ENCODE measurements at places on chromosomes 1 and 21.
A peak's percentile ranks its signal among the peaks of the same experiment; 100 is the strongest.

- no peak for DNase-seq
These were observed 83.2 kb downstream of the PLPP3 start for GRCh38 chr1:56496158-56496557.

DNA sequence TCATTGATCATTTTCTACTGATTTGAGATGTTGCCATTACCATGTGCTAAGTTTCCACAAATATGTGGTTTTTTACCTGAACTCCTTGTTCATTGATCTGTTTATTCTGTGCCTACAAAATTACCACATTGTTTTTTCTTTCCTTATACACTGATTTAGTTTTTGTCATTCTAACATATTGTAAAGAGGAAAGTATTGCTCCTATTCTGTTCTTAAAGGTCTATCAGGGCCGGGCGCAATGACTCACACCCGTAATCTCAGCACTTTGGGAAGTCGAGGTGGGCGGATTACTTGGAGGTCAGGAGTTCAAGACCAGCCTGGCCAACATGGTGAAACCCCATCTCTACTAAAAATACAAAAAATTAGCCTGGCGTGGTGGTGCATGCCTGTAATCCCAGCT, 75.1 kb downstream of the CAMTA1 start:
- no peak for DNase-seq

- DNase-seq: no peak
These were observed 341.0 kb upstream of the VAMP3 start for GRCh38 chr1:7430047-7430608.

DNA sequence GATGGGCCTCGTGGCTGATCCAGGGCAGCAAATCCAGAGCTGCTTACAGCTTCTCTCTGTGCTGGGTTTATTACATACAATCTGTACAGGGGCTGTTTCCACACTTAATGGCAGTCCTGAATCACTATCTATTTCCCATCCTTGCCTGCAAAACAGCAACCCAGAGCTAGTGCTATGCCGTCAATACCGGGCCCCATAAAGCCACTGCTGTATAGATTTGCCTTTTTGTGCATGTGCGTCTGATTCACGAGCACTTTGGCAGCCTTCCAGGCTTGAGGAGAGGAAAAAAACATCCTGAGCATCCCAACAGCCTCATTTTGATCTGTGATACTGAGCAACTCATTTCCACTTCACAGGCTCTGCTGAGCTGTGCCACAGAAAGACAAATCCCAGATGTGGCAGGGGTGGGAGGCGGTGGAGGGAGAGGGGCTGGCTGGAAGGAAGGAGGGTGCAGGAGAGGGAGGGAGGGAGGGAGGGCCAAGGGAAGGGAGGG, 65.2 kb upstream of the TARBP1 start:
- DNase-seq: no peak

DNA sequence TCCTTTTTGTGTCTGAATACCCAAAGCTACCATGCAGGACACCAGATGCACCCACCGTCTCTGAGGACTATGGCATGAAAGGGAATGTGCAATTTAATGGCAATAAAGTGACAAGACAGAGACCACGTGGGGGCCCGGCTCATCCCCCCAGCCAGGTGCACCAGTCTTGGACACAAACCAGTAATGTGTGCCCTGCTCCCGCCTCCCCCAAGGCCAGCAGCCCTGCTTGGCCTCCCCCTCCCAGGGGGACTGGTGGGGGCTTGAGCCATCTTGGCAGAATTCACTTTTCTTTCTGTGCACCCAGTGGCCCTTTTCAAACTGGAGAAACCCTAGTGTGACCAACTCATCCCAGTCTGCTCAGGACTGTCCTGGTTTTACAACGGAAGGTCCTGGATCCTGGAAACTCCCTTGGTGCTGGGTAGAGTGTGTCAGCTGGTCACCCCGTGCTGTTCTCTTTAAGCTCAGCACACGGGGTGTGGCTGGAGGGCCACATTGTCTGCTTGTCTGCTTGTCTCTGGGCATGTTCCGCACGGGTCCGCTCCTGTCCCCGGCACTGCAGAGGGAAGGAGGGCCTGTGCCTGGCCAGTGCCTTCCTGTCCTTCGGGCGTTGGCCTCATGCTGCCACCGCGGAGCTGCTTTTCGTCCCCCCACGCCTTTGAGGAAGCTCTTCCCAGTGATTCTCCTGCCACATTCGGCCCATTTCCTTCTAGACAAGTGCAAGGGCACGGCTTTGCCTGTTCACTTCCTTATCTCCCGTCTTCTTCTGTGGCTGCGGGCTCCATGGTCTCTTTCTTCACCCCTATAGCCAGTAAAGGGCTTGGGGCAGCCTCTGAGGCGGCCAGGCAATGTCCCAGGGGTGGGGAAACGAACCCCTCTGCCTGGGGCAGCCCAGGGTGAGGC, 45.8 kb upstream of the TTC34 start:
- DNase-seq: no peak

DNA sequence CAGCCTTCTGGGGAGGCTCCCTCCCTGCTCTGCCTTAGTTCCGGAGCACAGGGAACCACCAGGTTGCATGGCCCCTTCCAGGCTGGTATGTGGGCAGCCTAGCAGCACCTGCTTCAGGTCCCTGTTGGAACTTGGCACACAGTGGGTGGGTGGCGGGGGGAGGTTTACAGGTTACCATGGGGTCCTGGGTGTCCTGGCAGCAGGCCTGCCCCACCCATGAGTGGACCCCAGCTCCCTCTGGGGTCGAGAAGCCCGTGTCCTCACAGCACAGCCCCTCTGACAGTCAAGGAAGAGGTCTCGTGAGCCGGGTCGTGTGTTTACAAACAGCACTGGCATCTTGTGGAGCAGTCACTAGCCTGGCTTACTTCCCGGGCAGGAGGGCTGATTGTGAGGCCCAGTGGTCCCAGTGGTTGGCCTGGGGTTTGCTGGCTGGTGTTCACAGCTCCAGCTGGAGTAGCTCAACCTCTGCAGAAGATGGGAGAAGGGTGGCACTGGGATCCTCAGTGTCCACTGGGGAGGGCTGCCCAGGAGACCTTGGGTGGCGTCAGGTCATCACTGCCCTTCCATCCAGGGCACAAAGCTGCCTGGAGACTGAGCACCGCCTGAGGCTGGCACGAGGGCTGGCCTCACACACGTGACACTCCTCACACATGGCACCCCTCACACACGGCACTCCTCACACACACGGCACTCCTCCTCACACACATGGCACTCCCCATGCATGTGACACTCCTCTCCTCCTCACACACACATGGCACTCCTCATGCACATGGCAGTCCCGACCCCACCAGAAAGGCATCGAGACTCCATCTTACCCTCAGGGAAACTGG, 100.9 kb downstream of the RIPK4 start:
- no peak for DNase-seq

DNA sequence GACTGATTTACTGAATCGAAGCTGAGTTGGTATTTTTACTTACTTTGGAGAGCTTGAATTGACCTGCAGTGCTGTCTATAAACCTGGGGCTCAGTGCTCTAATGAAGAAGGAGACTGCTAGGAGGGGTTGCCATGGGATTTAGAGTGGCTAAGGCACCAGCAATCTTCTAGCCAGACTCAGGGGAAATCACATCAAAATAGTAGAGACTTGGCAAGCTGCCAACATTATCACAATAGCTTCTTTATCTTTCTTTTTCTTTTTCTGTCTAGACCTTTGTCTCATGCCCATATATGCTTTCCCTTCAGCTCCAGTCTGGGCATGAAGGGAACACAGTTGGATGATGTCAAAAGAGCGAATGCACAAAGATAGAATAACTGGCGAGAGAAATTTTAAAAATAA, 301.1 kb upstream of the DPYD start:
- no peak for DNase-seq

GRCh38 chr1:108842525-108843181, 14.2 kb downstream of the AKNAD1 start:
- no peak for DNase-seq

DNA sequence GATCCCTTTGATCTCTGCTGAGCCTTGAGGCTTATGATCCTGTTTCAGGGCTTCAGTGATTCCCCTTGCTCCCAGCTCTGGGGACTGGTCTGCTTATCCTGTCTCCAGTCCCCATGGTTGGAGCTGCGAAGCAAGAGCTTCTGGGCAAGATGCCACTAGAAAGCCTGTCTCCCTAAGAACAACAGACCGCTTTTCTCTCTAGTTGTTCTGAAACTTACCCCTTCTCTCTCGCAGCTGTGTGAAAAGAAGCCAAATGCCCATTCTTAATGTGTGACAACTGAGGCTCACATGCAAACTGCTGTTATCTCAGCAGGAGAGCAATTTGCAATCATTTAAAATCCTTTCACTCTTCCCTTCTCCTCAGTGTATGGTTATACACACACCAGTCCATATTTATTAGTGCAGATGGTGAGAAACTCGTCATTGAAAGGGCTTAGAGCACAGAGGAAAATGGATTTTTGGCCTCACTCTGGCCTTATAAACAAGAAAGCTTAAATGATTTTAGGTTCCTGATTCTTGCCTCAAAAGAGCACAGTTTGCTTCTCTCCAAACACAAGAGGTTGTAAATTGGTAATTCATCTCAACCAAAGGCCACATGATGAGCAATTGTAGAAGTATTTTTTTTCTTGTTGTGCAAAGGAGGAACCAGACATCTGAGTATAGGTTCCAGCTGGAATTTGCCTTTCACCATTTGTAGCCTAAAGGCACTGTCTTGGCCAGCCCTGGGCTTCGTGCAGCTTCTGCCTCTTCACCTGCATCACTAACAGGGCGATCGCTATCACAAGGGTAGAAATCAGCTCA, 179.2 kb upstream of the LMO4 start:
- DNase-seq: no peak

DNA sequence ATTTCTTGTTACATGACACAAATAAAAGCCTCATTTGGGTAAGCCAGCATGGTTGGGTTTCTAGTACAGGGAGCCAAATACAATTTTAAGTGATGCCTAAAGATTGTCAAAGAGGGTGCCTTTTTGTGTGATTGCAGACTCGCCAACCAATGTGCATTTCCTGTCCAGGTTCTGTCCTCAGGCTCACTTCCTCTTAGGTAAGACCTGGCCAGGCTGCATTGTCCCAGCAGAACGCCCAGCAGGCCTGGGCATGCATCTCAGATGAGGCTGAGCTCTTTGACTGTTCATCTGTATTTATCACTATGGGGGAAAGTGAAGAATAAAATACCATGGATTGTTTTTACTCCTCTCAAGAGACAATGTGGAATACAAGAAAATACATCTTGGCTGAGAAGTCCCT, 49.7 kb downstream of the KCNC4 start:
- no peak for DNase-seq

GRCh38 chr1:181044449-181044966, 10.7 kb downstream of the MR1 start:
- no peak for DNase-seq

DNA sequence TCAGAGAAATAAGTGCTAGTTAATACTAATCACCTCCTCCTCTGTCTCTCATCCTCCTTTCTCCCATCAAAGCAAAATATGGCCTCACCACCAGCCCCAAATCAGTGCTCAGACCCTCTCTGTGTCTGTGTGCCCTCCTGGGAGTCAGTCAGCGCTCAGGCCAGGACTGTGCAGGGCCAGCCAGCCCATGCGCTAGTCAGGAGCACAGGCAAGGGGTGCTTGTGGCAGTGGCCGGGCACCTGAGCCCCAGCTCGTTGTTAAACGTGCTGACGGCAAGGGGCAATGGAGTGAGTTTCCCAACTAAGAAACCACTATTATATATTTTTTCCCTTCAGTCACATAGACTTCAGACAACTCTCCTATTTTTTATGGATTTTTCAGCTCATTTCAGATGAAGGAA, 19.2 kb upstream of the PGD start:
- no peak for DNase-seq

GRCh38 chr1:28718586-28719331, 18.0 kb upstream of the YTHDF2 start:
- DNase-seq: no peak

DNA sequence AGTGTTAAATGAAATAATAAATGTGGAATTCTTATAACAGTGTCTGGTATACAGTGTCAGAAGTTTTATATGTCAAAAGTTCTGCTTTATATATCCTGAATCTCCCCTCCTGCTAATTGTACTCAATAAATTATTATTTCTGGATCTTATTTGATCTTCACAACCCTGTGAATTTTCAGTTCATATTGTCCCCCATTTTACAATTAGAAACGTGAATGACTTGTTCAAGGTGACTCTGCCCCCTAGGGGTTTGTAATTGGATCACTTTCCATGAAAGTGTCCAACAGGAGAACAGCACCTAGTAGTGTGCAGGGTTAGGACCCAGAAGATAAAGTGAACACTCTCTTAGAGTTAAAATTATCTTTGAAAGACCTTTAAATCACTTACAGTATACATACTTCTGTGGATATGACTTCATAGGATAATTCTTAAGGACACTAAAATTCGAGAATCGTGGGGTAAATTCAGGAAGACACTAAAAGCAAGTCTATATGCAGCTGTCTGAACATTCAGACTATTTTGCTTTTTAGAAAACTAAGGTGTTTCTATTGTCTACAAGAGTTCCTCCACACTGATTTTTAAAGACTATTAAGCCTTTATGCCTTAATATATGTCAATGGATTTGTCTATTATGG, 4.5 kb upstream of the DDR2 start:
- no peak for DNase-seq

DNA sequence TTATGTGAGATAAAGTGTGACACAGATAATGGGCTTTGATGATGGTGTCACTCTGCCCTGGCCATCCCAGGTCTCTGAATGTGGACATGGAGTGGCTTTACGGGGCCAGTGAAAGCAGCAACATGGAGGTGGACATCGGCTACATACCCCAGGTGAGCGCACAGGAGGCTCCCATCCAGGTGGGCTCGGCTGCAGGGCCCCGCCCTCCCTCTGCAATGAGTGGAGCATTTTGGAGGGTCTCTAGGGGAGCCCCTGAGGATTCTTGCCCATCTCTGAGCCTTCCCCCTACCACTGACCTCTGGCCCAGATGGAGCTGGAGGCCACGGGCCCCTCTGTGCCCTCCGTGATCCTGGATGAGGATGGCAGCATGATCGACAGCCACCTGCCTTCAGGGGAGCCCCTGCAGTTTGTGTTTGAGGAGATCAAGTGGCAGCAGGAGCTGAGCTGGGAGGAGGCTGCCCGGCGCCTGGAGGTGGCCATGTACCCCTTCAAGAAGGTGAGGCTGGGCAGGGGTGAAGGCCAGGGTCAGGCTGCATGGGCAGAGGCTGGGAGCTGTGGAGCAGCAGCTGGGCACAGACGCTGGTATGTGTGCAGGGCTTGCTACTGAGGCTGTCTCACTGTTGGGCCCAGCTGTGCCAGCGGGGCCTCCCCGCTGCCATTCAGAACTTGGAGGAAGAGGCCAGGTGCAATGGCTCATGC, 8.2 kb upstream of the MTFR1L start:
- no peak for DNase-seq

DNA sequence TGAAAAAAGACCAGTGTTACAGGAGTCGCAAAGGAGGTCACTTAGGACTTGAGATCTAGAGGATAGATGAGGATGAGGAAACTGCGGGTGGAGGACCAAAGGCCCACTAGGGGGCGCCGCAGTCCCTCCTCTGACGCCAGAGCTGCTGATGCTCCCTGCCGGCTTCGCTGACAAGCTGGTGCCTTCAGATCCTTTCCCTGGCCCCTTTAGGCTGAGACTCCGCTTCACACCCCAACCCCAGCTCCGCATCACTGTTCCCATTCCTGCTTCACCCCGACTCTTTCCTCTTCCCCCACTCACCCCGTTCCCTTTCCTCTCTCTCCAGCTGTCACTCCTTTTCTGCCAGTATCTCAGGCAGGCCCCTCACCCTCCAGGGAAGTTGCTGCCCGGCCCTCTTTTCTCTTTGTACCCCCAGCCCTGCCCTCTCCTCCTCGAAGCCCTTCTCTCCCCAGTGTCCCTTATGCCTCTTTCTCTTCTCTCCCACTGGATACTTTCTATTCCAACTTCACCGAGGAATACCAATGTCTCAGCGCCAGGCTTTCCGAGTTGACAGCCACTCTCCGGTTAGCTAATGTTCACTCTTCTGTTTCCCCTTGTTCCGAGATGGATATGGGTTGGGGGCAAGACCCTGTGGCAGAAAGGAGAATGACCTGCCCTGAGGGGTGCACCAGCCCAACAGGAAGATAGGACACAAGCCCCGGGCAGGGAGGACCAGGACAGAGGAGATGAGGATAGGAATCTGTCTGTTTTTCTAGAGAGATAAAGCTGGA, 4.5 kb downstream of the KCNJ9 start:
- DNase-seq: peak; percentile 66

Data from stimulated activated CD8-positive, alpha-beta memory T cell treated with anti-CD3 and anti-CD28 coated beads, Interleukin-15, amount 100 ng/mL, for 24 hours (primary cell).